Stimulated activated CD8-positive, alpha-beta memory T cell treated with anti-CD3 and anti-CD28 coated beads, Interleukin-7, amount 100 ng/mL, for 1 hour (primary cell): ENCODE measurements at places on chromosomes 4 and X.

- no peak for DNase-seq
These were observed 155.5 kb downstream of the PDGFRA start for GRCh38 chr4:54384563-54384962.

GRCh38 chr4:93981594-93981993, 153.0 kb downstream of the ATOH1 start:
- DNase-seq = no peak

- no peak for DNase-seq
These were observed 180.0 kb downstream of the DHRSX start for GRCh38 chrX:2320580-2321327.

- DNase-seq = no peak
These were observed 20.8 kb upstream of the ZCCHC12 start for GRCh38 chrX:118802857-118803256.

GRCh38 chrX:140087875-140088274, 122.6 kb upstream of the CXorf66 start:
- DNase-seq = no peak

DNA sequence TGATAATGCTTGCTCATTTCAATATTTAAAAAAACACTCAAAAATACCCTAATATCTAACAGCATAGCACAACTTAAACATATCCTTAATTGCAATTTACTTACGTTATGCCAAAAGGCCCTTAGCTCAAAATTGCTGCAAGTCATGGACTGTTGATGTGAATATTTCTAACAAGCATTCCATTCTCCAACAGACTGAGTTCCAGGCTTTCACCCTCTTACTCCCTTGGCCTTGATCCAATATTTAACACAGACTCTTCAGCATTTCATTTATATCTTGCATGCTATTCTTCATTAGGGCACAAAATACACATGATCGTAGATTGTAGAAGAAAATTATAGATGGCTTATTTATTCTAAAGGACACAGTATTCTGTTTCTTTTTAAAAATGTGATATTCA, 96.5 kb downstream of the RNF150 start:
- no peak for DNase-seq

DNA sequence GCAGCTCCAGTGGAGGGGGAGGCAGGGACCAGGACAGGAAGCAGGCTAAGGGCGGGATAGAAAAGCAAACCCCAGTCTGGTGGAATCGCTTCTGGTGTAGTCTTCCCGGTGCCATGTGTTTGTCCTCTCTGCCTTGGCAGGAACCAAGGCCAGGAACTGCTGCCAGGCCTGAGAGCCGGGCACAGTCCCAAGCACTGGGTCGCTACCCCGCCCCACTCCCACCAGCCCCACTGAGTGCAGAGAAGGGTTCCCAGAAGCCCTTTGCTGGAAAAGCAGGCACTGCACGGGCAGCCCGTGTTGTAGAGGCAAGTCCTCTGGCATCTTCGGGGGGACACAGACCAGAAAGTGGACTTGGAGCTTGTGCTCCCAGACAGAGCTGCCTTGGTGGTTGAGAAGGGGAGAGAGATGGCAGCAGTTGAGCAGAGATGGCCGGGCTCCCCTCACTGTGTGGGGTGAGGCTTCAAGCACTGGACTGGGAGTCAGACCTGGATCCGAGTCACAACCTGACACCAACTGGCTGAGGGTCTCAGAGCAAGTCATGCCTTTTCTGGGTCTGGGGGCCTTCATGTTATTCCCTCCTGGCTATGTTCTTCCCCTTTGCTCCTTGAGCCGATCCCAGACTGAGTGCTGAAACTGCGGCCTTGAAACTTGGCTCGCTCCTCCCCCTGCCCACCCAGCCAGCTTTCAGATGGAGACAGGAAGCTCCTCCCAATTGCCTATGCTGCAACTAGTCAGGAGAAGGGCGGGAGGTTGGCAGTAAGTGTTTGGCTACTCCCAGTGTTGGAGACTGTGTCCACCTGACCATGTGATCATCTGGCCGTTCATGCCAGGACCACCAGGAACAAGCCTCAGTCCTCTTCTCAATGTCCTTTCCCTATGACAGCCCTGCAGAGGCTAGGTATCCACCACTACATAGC, 59.7 kb upstream of the MTM1 start:
- DNase-seq = no peak

GRCh38 chrX:19954335-19955096, 36.3 kb downstream of the BCLAF3 start:
- DNase-seq = no peak

- DNase-seq = no peak
These were observed 46.8 kb downstream of the STEEP1 start for GRCh38 chrX:119518371-119518770.

- DNase-seq = no peak
These were observed 755.4 kb downstream of the SH3BGRL start for GRCh38 chrX:81957318-81957717.

- DNase-seq = no peak
These were observed 85.5 kb upstream of the ACSL1 start for GRCh38 chr4:184911310-184911709.
